GM03348 (cell line): ENCODE measurements at places on chromosomes 13 and 19.

DNA sequence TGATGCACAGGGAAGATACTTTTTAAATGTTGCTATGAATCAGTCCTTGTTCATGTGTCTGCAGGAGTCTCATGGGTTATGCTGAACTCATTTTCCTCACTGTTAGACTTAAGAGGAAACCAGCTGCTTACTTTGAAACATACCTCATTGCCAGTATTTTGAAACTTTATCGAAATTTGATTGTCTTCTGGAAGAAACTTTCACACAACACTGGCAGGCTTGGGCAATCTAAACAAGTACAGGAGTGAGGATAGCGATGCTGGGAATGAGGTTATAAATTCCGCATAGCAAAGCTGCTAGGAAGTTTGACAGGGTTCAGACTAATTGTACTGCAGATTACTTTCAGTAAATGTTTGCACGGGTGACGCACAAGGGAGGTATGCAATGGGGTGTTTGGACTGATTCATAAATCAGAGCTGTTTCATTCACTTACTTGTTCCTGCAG is 245.7 kb downstream of the DNAJC15 start:
- peak; percentile 82 for DNase-seq

DNA sequence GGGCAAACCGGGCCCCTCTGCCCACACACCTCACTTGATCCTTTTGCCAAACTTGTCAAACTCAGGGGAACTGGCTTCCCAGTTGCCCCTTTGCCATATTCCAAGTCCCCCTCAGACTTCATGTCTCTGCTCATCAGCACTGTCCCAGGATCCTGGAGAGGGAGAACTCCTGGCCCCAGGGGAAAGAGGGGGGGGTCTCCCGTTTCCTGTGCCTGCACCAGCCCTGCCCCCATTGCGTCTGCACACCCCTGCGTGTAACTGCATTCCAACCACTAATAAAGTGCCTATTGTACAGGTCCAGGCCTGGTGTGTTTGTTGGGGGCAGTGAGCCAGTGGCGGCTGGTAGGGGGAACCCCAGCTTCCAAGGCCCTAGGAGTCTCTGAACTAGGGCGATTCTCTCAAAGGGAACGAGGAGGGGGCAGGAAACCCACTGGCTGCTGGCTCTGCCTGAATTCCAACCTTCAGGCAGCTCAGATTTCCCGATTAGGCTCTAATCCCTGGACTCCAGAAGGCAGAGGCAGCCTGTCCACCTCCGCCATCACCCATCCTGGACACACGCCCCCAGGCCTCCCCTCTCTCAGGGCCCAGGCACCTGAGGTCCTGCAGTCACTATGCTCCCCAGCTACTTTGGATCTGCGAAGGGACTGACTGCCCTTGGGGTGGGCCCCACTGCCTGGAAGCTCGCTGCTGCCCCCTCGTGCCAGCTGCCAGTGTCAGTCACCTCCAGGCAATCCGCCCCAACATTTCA is 9.7 kb upstream of the ILF3 start:
- peak; percentile 94 for DNase-seq

GRCh38 chr13:76300688-76301087 is 585.5 kb downstream of the KCTD12 start:
- DNase-seq = no peak

GRCh38 chr13:24360106-24360505 is 50.7 kb downstream of the C1QTNF9 start:
- no peak for DNase-seq

- DNase-seq = no peak
Measured at GRCh38 chr19:43779147-43779819, 1.5 kb downstream of the KCNN4 start.

- peak; percentile 63 for DNase-seq
Measured at GRCh38 chr19:1945899-1946298, 4.9 kb downstream of the CSNK1G2 start.

DNA sequence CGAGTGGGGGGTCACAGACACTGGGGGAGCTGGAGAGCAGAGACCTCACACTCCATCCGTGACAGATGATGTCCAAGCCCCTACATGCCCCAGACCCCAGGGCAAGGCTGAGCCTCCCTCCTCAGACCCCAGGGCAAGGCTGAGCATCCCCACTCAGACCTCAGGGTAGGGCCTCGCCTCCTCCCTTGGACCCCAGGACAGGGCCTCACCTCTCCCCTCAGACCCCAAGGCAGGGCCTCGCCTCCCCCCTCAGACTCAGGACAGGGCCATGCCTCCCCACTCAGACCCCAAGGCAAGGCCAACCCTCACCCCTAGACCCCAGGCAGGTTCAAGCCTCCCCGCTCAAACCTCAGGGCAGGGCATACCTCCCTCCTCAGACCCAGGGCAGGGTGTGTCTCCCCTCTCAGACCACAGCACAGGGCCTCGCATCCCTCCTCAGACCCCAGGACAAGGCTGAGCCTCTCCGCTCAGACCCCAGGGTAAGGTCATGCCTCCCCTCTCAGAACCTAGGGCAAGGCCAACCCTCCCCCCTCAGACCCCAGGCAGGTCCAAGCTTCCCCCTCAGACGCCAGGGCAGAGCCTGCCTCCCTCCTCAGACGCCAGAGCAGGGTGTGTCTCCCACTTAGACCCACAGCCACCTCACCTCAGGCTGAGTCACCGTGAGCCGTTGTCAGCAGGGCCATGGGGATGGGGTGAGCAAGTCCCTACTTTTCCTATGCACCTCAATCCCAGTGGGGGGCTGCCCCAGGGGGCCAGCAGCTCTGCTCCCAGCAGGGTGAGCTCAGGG is 1.7 kb upstream of the S1PR4 start:
- peak; percentile 79 for DNase-seq

DNA sequence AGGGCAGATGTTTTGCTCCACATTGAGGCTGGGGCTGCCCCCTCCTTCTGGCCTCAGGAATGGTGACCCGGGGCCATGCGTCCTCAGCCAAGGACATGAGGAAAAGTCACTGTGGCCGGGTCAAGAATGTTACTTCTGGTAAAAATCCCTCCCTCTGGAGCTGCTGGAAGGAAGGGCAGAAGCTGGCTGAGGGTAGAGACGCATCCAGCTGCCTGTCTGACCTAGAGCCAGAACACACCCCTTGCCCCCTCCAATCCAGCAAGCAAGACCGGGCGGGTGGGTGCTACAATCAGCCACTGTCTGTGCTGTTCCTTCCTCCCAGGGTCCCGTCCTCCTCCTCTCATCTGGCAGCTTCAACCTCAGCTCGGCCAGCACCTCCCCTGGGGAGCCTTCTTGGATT is 59.0 kb downstream of the PTPRS start:
- peak; percentile 29 for DNase-seq

- no peak for DNase-seq
Measured at GRCh38 chr19:4379383-4380253, 20.7 kb downstream of the SH3GL1 start.

DNA sequence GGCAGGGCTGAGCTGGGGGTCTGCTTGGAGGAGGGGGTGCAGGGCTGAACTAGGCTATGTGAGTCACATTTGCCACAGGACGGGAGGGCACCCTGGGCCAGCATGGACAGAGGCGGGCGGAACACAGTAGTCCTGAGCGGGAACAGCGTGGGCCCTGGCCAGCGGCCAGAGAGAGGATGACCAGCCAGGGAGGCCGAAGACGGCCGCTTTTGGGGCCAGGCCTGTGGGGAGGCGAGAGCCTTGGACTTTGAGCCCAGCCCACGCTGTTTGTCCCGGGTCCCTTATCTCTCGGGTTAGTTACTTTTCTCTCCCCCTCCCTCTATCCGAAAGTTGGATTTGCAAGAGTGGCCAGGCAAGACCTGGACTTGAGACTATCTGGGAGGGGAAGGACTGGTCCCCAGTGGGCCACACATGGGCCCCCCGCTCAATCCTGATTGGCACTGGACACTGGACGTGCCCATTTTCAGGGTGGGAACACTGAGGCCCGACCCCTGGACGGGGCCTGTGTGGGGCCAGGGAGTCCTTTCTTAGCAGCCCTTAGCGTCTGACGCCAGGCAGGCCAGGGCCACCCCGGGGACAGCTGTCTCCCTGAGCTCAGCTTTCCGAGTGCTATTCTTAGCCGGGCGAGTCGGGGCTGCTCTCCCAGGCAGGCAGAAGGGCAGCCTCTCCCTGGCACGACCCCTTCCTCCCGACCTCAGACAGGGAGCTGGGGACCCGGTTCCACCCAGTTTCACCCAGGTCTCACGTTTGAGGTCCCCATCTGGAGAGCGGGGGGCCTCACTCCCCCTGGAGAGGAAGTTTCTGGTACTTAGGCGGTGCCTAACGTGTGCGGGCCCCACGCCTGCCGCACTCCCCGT is 833 bp downstream of the GAMT start:
- DNase-seq = peak; percentile 47

DNA sequence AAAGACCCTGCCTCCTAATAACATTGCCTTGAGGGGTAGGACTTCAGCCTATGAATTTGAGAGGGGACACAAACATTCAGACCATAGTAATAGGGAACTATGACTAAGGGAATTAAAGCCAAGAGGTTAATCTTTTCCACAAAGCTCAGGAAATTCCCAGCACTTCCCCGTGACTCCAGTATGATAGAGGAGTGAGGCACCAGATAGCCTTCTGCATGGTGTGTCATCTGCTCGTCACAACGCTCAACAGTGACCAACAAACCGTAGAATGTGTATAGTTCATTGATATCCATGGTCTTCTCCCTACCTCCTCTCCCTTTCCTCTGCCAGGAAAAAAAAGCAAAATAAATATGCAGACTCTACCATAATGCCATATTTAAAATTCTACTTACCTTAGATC is 64.4 kb downstream of the B3GLCT start:
- DNase-seq = no peak

DNA sequence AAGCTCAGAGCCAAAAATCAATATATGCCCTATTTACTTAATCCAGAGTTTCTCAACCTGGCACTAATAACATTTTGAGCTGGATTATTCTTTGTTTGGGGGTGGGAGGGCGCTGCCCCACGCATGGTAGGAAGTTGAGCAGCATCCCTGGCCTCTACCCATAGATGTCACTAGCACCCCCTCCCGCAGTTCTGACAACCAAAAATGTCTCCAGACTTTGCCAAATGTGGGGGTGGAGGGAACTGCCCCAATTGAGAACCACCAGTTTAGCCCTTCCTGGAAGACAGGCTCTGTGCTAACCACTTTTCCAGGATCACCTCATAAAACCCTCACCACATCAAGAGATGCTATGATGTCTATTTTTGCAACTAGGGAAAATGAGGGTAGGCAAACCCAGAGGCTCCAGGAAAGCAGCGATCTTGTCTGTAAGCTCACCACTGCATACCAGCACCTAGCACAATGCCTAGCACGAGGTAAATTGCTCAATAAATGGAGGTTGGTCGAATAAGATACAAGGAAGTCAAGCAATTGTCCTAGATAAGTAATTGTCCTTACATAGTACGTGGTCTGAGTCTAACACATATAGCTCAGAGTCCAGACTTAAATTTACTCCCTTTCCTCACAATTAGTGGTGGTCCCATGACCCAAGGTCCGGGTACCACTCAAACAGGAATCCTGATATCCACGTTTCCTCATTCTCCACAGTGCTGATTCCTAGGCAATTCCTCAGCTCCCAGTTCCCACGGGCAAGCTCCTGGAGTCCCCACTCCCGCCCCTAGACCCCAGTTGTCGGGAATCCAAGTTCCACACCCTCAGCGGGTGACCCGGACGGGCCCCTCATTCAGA is 892 bp downstream of the TRIR start:
- DNase-seq = peak; percentile 75

DNA sequence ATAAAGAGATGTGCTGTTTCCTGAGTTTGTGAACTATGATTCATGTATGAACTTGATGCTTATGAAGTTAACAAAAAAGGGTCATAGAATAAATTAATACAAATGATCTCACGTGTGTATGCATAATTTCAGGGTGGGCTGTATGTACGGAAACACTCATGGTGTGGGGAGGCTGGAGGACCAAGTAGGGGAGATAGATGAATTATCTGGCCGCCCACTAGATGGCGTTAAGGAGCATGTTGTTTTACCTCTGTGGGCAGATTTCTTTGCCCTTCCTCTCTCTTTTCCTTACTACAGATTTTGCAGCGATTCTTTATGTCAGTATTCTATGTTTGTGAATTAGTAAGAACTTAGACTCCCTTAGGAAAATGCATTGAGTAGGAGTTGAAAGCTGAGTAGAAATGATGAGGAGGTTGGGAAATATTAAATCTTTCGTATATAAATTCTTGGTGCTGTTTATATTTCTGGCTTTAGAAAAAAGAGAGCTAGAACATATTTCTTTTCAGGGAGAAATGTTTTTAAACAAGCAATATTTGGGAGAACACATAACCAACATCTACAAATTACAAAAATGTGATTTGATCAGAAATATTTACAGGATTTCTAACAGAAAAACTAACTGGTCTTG is 47.4 kb upstream of the TMTC4 start:
- peak; percentile 76 for DNase-seq

DNA sequence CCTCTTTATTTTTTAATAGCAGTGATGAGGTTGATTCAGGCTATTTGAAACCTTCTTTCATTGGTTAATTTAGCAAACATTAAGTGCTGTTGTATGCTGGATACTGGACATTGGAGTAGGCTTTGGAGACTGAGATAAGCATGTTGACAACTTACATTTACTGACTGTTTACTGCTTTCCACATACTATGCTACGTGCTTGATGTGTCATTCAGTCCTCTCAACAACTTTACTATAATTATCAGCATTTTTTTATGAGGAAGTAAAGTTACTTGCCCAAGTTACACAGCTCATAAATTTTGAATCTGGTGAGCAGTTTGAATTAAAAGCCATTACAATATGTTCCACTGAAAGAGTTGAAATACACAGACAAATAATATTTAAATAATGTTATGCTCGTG is 83.8 kb downstream of the GJA3 start:
- no peak for DNase-seq

DNA sequence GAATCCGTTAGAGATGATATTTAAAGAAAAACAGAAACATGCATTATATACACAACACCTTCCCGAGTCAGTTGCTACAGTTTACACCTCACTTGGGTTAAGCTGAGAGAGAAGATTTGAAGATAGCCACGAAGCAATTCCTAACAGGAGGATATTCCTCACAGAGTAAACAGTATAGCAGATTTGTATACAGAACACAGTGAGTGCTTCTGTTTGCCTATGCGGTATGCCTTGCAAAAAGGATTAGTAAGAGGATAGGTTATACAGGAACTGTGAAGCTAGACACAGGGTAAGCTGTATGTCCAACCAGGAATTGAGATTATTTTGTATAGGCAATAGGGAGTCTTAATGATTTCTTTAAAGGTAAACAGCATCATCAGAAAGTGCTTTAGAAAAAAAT is 471.8 kb downstream of the LIG4 start:
- no peak for DNase-seq

GRCh38 chr19:41792513-41793413 is 3.6 kb upstream of the CEACAM3 start:
- DNase-seq = peak; percentile 59

DNA sequence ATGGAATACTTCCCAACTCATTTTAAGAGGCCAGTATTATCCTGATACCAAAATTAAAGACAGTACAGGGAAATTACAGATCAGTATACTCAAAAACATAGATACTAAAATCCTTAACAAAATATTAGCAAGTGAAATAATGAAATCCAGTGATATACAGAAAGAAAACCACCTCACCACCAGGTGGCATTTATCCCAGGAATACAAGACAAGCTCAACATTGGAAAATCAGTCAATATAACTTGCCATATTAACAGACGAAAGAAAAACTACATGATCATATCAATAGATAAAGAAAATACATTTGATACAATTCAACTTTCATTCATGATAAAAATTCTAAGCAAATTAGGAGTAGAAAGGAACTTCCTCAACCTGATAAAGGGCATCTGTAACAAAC is 6.7 kb upstream of the GNA15 start:
- DNase-seq = peak; percentile 58
